Stimulated activated CD4-positive, alpha-beta T cell treated with anti-CD3 and anti-CD28 coated beads, TNF-alpha, amount 100 ng/mL, for 1 hour (primary cell): ENCODE measurements at places on chromosomes 3 and 15.

DNA sequence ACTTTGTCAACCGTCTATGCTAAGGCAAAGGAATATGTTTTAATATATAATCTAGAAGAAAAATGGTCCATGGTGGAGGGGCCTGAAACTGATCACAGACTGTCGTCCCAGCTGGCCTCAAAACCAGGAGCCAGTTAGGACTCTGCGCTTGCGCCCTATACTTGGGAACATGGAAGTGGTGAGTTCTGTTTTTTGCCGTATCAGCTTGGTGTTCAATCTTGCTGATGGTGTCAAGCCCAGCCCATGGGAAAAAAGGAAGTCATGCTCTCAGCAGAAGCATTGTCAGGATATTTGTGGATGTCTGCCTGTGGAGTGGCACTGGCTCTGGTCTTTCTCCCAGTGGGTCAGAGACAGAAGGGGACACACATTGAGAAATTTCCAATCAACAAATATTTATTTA, 342.0 kb upstream of the CTDSPL start:
- DNase-seq: no peak

DNA sequence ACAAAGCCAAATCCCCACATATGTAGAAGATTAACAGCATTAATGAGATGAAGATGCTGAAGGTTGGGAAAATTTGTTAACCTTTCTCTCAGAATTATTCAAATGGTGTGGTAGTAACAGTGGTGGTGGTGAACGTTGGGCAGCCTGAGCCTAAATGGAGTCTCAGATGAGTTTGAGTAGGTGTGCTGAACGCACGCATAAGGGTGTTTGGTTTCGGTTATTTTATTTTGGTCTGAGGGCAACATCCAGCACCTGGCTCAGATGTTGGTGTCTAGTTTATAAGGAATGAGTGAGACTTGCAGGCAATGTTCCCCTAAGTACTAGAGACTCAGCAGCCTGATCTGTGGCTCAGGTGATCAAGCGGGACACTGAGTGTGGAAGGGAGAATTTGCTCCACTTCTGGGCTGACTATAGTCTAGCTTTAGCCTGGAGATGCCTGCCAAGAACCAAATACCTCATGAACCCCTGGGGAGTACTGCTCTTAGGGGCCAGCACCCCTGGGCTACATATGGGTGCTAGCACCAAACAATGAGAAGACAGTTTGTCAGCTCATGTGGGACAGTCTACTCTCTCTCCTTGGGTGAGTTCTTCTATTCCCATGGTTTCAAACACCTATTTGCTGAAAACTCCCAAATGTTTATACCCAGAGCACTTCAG, 39.5 kb upstream of the ATP2C1 start:
- DNase-seq: no peak

- no peak for DNase-seq
These were observed 7.3 kb upstream of the CHCHD6 start for GRCh38 chr3:126696701-126697267.

GRCh38 chr15:30930422-30930821, 26.7 kb downstream of the FAN1 start:
- DNase-seq: no peak

DNA sequence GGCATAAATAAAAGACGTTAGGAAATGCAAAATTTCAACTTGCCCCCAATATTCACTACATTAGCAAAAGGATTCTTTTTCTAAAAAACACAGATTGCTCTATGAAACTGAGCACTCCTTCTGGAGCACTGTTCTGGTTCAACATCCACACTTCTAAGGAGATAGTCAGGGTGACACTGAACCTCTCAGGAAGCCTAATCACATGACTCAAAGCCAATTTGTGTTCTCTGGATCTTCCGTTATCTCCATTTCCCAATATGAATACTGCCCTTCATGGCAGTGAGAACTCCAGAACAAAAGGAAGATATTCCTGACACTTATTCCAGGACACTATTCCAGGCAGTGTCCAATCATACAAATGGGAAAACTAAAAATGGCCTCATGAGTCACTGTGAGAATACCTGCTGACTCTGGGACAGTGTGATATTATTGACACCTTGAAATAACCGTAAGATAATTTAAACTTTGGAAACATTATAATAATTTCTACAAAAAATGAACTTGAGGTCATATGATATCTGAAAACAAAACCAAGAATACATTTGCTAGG, 21.4 kb upstream of the TRPM7 start:
- DNase-seq: no peak

DNA sequence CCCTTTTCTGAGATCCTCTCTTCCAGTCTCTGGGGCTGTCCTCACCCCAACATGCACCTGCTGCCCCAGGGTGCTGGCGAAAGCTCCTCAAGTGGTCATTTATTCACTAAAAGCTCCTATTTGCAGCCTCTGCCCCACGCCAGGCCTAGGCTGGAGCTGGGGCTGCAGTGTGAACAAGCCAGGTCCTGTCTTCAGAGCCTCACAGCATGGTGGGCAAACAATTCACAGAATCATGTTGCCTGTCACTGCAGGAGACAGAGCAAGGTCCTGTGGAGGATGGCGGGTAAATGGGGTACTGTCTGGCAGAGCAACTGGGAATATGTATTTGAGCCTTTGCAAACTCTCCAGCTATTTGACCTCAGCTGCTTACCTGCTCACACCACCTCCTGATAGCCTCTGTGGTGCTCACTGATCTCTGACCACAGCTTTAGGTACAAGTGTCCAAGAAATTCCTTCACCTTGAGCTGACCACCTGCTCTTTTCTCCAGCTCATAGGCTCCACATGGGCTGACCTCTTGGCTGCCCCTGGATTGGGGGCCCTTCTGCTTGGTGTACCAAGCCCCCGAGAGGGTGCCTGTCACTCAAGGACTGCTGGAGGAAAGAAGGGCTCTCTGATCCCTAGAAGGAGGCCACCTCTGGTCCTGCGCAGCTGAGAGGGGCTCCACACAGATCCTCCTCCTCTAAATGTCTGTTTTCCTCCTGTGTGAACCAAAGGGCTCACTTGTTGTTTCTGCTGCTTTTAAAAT, 35.6 kb downstream of the AMOTL2 start:
- DNase-seq: no peak

GRCh38 chr15:25687276-25687675, 175.9 kb downstream of the ATP10A start:
- DNase-seq: no peak

DNA sequence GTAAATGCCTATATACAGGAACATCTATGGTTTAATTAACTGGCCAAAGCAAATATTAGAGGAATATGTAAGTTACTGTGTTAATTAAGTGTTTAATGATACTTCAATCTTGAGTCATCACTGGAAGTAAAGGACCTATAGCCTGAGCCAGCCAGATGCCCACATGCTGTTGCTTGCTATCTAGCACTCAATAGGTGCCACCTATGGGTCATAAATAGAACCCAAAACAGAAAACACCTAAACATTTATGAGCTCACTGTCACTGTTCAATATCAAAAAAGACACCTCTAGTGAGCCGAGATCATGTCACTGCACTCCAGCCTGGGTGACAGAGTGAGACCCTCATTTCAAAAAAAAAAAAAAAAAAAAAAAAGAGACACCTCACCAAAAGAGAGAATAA, 48.4 kb upstream of the IP6K2 start:
- DNase-seq: no peak

DNA sequence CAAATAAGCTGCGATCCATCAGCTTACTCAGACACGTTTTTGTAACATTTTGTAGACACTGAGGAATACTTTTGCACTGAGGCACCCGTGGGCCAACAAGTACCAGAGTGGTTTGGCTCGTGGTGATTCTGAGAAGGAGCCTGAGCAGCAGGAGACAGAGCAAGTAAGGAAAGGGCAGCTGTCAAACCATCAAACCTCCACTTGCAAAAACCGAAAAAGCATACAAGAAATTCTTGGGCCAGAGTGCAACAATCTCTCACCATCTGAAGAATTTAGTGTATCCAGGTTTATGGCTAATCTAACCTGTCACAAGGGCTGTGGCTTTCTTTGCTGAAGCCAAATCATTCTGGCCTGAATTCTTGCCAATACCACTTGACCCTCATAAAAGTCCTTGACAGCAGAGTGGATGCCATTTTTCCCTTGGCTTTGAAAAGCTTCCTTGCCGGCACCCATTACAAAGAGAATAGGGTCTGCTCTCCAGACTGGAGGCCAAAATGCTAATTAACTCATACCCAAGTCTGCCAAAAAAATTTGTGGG, 56.7 kb downstream of the MYO1E start:
- no peak for DNase-seq

- no peak for DNase-seq
These were observed 279.7 kb downstream of the MAGI1 start for GRCh38 chr3:65758876-65759598.

DNA sequence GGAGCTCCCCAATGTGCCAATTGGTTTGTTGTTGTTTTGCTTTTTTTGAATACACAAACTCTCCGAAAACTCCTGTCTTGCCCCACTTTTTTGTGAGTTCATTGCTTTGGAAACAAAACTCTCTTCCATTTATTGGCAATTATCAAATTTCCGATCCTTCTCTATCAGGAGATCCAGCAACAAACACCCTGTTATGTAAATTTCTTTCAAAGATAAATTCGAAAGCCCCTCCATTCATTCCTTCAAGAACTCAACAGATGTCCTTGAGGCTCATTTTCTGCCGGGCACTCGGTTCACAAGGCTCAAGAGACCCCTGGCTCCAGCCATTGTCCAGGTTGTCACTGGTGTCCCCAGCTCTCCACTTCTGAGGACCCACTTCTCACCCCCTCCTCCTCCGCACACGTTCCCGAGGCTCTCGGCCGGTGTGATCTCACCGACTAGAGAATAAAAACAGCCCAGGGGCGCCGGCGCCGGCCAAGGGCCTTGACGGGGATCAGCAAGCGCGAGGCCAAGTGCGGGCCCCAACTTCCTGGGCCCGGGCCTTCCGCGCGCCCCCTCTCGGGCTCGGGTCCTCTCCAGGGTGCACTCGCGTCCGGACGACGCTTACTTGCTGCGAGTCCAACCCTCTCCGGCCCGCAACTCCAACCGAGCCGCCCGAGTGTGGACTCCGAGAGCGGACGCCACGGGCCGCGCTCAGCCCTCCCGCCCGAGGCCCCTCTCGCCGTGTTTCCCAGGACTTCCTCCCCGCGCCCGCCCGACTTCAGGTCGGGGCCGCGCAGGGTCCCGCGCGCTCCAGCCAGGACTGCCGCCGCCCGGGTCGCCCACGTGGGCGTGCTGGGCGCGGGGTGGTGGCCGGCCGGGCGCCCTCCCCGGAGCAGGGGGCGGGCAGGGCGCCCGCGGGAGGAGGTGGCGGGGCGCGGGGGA, 533 bp upstream of the SMAD3 start:
- DNase-seq: no peak

DNA sequence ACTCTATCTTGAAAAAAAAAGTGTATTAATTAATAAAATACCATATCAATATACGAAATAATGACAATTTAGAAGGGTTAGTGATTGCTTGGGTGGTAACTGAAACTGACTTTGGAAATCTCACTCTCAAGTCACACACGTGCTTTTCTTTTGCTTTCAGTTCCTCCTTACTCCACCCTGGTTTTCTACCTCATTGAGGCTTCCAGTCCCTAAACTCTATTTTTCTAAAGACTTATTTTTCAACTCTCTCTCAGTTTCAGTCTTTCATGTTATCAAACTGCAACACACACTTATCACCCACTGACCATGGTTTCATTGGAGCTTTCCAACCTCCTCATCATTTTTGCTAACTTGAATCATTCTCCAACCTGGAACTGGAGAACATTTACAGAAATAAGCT, 23.5 kb downstream of the IL12A start:
- no peak for DNase-seq

DNA sequence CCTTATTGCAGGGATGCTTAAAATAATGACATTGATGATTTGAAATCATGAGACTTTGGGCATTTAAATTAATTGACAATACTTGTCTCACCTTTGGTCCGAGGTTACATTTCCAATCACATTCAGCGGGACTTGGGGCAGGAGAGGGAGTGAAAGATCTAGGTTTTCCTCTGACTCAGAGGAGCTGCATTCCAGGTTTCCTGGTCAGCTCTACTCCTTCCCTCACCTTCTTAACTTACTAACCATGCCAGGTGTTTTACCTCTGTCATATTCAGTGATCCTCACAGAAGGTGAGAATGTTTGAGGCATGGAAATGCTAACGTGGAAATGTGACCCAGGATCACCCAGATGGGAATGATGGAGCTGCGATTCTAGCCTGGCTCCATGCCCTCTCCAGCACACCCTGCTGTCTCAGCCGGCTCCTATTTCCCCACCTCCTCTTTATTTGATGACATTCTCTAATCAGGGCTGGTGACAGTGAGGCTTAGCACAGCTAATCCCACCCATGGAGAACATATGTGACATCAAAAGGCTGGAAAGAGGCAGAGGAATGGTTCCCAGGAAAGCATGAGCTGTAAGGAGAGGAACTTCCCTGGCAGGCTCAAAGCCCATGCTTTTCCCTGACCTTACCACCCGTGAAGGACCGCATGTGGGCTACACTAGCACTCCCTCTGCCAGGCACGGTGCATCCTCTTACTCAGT, 38.7 kb downstream of the THSD4 start:
- no peak for DNase-seq

DNA sequence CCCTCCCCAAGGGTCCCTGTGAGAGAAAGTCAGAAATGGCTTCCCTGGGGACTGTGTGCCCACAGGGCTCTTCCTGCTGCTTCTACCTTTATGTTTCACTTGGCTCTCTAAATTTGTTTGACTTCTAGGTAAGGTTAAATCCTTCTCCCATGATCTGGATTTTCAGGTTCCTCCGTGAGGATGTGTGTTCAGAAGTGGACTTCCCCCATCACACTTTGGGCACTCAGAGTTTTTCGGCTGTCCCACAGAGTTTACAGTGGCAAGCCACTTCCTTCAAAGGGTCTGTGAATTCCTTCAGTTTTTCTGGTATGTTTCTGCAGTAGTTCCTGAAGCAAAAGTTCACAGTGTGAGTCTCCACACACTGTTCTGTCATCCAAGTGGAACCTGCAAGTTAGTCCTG, 30.9 kb upstream of the RARB start:
- DNase-seq: no peak

- DNase-seq: no peak
These were observed 730.3 kb downstream of the ZNF385D start for GRCh38 chr3:21020681-21021080.

- DNase-seq: no peak
These were observed 11.8 kb downstream of the INO80 start for GRCh38 chr15:41104234-41104633.

DNA sequence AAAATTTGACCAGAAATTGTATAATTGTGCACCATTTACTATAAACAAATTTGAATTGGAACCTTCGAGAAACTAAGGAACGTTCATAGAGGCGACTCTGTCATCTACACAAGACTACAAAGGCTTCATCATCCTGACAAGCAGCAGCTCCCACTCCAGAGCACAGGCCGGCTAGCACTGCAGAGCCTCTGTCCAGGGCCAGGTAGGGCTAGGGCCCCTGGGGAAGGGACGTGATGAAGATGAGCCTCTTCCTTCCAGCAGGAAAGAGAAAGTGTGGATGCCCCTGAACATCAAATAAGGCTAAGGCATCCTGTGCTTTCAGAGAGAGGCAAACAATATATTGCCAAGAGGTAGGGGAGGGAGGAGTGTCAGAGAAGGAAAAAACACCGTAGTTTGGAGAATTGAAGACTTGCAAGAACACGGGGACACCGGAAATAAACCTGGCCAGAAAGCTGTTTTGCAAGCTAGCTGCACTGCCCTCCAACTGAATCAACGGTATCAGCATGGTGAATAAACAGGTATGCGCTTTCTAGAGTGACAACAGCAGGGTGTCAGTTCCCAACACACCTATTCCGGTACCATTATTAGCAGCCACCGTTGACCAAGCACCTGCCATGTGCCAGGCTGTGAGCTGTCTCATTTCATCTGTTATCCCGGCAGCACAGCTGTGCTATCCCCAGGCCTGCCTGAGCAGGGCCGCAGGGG, 12.4 kb downstream of the XXYLT1 start:
- no peak for DNase-seq
